ENCODE measurements at places on chromosomes 4 and X. TPM values are rescaled to one million over a fixed set of nuclear protein-coding genes. Genes with fewer than 3 reads are reported as not detected.

Gene NAP1L3
- total RNA-seq, result 0.78 TPM

Gene YY2
- 3.9 TPM for total RNA-seq

GRCh38 chr4:169682372-169683047, 62.1 kb downstream of the CLCN3 start:
- no peaks in the 10 kb centered on the region for H3K27me3 ChIP-seq
- H3K27ac ChIP-seq, result no peak overlapping the region
- H3K36me3 ChIP-seq, result no peaks in the 10 kb centered on the region

Gene CDKL2
- total RNA-seq, result 1.6 TPM

DNA sequence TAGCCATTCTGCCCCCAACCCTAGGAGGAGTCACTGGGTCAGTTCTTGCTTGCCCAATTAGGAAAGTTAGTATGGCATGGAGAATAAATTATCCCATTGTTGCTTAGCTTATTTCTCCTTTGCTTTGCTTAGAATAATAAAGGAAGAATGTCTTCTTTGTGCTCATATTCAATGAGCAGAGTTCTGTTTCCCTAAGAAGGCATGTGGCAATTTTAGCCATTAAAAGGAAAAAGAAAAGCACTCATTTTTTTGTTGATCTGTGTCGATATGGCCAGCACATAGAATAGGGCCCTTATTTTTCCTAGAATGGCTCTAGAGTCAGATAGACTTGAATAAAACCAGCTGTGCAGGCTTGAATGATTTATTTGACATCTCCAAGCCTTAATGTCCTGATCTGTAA, 166.4 kb upstream of the PPARGC1A start:
- DNase-seq, result no peak
- no peaks in the 10 kb centered on the region for H3K27me3 ChIP-seq
- no peaks in the 10 kb centered on the region for H3K36me3 ChIP-seq
- H3K4me1 ChIP-seq, result no peaks in the 10 kb centered on the region

DNA sequence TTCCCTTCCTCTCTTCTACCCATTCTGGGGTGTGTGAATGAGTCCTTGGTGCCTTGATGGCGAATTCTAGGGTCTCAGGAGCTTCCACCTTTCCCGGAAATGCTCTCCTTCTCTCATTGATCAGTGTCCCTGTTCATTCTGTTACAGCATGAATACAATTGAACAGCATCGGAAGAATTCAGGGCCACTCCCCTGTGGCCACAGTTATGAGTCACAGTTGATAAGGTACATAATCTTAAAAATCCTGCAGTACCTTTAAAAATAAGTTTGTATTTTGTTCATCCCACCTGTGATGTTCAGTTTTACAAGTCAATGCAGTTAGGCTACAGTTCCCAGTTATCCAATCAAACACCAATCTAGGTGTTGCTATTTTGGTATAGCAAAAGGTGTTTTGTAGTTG, 47.3 kb upstream of the FAM9A start:
- H3K27me3 ChIP-seq, result no peaks in the 10 kb centered on the region
- H3K4me3 ChIP-seq, result no peak overlapping the region
- H3K4me1 ChIP-seq, result no peaks in the 10 kb centered on the region
- H3K36me3 ChIP-seq, result no peaks in the 10 kb centered on the region
- no peak for DNase-seq

Gene BMP3
- 0.26 TPM for total RNA-seq

Gene RTL5
- 1.6 TPM for total RNA-seq

Measured in body of pancreas (tissue), 4 donors.